Endothelial cell of umbilical vein (primary cell): ENCODE measurements at places on chromosomes 13 and 19. TPM values are rescaled to one million over a fixed set of nuclear protein-coding genes. Genes with fewer than 3 reads are reported as not detected.

GRCh38 chr13:99577934-99578917 is 77.0 kb downstream of the TM9SF2 start:
- peak; percentile 29 for DNase-seq

GRCh38 chr13:66343224-66343828 is 886.8 kb downstream of the PCDH9 start:
- DNase-seq = no peak

GRCh38 chr13:107942030-107942617 is 273.2 kb downstream of the LIG4 start:
- DNase-seq = no peak

DNA sequence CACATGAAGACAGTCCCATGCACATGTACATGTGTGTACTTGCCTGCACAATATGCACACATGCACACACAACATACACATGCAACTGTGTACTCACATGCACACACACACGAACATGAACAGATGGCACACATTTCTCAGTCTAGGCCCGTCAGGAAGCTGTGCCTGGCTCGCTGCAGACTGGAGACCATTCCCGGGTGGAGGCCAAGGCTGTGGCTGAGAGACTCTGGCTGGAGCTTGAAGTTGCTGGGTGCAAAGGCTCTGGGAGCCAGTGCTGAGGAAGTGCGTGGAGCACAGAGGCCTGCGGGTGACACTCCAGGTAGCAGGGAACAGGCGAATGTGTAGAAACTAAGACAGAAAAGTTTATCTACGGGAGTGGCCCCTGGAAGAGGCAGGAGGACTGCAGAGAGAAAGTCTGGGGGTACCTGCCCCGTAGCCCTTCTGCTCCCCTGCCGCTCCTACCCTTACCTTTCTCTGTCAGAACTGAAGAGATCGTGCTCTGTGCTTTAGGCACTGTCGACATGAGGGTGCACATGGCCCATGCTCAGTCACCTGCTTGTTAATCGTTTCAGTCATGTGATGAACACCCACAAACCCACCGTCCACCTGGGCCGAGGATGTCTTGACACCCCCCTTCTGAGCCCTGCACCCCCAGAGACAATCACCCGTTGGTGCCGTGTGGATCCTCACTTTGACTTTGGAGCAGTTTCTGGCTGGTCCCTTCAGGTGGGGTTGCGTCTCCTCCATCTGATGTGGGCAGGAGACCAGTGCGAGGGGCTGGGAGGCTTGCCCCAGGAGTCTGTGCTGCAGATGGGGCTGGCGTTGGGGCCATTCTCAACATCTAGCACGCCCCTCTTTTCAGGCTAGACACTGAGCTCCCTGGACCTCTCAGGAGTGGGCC is 69.4 kb downstream of the TEX29 start:
- DNase-seq = no peak

GRCh38 chr13:113579686-113580085 is 4.9 kb upstream of the TFDP1 start:
- no peak for DNase-seq

DNA sequence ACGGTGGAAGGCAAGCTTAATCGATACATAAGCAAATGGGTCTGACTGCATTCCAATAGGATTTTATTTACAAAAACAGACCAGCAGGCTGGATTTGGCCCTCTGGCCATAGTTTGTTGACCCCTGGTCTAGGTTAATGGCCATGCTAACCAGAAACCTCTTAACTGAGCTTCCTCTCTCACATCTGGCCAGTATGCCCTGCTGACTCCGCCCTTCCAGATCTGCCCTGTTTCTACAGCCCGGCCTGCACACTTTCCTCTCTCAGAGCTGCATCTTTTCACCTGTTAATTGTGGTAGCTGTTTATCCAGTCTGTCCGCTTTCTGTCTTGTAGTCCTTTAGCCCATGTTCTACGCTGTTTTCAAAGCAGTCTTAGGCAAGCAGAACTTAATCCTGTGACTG is 25.6 kb downstream of the EDNRB start:
- DNase-seq = no peak

DNA sequence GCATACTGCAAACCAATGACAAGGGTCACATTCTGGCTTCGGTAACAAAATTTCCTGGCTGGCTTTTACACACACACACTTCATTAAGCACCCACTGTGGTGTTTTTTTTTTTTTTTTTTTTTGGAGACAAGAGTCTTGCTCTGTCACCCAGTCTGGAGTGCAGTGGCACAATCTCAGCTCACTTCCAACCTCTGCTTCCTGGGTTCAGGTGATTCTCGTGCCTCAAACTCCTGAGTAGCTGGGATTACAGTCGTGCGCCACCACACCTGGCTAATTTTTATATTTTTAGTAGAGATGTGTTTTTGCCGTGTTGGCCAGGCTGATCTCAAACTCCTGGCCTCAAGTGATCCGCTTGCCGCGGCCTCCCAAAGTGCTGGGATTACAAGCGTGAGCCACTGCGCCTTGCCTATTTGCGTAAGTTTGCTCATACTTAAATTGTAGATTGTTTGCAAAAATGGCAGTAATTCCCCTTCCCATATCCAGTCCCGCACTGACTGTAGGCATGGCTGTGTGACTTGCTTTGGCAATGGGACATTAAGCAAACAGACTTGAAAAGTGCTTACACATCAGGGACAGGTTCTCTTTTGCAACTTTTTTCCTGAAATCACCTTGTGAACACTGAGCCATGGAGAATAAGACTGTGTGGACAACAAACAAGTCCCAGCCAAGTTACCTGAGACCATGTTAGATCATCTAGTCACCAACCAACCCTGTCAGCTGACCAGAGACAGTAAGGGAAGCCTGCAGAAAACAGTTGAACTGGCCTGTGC is 42.1 kb upstream of the EBPL start:
- peak; percentile 2 for DNase-seq

Gene IZUMO2
- total RNA-seq = not detected in 2 replicates

DNA sequence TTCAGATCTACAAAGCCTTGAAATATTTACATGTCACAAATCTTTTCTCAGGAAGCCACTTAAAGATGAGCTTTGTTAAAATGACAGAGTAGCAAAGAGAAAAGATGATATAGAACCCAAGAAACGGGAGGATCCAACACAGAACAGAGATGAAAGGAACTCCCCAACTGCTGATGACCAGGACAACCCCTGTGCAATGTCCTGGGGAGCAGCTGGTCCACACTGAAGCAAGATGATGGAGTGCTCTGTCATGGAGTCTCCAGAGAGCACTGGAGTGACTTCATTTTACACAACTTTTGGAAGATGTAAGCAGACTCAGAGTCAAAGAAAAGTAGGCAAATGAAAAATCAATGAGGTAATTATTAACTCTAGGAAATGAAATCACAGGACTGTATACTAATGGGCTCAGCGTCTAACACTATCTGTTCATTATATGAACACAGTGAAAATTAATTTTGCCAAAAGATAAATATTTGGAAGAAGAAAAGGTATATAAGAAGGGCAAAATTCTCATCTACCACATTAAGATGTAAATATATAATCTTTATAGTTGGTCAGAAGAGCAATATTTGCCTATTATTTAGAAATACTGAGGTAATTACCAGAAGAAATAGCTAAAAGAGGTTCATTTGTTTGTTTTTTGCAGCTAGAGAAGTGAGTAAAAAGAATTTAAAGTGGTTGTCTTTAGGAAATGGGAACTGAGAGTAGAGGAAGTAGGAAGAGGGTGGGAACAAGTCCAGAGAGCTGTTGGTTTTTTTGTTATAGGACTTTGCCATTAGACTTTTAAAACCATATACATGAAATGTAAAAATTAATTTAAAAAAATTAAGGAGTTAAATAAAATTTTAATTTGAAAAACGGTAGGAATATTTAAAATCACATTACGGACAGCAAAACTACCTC is 30.5 kb downstream of the MTRF1 start:
- no peak for DNase-seq

- DNase-seq = no peak
These were observed 5.5 kb upstream of the ZNF428 start for GRCh38 chr19:43624933-43625332.

Gene ADGRE2
- total RNA-seq = not detected in 2 replicates

GRCh38 chr13:113324398-113324797 is 27.4 kb downstream of the LAMP1 start:
- no peak for DNase-seq

- peak; percentile 37 for DNase-seq
These were observed 188.3 kb downstream of the KLF12 start for GRCh38 chr13:73945871-73946270.

DNA sequence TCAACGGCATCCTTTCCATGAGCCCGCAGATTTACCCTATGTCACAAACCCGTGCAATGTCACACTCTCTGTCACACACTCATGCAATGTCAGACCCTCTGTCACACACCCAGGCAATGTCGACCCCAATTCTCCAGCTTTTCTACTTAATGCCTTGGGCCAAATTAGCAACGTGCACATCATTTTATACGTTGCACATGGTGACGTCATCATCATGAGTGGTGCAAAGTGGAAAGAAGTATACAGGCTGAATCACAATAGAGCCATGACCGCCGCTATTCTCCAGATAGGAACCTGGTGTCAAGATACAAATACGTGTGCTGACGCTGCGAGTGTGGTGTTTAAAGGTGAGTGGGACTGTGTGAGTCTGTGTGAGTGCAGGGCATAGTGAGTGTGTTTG is 21.7 kb upstream of the ZNF845 start:
- no peak for DNase-seq

- no peak for DNase-seq
These were observed 34.0 kb upstream of the SPRY2 start for GRCh38 chr13:80374901-80375300.

DNA sequence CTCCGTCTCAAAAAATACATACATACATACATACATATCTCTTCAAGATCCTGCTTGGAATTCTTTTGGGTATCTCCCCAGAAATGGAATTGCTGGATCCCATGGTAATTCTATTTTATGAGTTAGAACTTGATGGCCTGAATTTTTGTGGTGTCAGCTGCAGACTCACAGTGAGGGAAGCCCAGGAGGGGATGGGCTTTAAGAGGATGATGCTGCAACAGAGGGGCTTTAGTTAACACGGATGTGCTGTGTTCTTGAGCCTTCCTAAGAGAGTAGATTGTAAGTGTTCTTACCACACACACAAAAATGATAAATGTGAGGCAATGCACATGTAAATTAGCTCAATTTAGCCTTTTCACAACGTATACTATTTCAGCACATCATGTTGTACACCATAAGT is 31.8 kb downstream of the CACNG6 start:
- DNase-seq = no peak

Gene HSPB6
- 2.7 and 6.2 TPM in 2 replicates for total RNA-seq

Gene DAZAP1
- total RNA-seq = 177 and 187 TPM in 2 replicates

- DNase-seq = no peak
These were observed 339.9 kb downstream of the SLC7A1 start for GRCh38 chr13:29255567-29255966.

DNA sequence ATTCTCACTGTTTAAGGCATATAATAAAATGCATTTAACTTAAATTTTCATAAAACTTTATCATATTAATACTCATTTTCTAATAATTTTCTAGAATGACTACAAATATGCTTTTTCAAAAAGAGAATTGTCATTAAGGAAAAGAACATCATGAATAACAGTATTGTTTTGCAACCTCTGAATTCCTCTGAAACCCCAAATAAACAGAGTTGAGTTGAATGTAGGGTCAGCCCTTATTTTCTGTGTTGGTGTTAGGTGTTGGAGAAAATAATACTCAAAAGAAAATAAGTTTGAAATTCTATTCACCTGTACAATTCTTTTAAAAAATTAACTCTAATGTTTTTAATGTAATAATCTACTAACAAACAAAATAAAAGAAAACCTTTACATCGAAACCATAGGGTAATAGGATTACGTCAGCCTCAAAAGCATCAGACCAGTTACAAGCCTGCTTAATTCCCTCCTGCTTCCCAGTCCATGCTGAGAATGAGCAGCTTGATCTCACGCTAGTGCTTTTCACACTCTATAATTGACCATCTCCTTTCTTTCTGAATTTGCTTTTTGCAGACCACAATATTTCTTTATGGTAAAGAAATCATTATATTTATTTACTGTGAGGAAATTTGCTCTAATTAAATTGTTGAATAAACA is 160.9 kb downstream of the PCDH9 start:
- no peak for DNase-seq

Gene CEACAM4
- not detected in 2 replicates for total RNA-seq

- no peak for DNase-seq
These were observed 1.0 kb upstream of the ICAM5 start for GRCh38 chr19:10288662-10289166.

DNA sequence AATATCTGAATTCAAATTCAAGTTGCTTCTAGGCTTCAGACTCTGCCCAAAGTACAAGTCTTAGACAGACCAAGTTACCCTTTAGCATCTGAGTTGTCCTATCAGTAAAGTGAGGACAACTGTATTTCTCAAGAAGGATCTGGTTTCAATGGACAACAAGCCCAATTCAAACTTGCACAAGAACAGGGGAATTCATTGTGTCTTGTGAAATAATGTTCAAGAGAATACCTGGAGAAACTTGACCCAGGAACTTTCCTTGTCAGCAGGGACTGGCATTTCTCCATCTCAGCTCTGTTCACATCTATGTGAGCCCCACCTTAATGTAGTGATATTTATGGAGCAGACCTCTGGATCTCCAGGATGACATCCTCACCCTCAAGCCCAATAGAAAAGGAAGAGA is 894.9 kb upstream of the SLC10A2 start:
- DNase-seq = no peak

Gene GTF2F1
- total RNA-seq = 56.4 and 58.2 TPM in 2 replicates

DNA sequence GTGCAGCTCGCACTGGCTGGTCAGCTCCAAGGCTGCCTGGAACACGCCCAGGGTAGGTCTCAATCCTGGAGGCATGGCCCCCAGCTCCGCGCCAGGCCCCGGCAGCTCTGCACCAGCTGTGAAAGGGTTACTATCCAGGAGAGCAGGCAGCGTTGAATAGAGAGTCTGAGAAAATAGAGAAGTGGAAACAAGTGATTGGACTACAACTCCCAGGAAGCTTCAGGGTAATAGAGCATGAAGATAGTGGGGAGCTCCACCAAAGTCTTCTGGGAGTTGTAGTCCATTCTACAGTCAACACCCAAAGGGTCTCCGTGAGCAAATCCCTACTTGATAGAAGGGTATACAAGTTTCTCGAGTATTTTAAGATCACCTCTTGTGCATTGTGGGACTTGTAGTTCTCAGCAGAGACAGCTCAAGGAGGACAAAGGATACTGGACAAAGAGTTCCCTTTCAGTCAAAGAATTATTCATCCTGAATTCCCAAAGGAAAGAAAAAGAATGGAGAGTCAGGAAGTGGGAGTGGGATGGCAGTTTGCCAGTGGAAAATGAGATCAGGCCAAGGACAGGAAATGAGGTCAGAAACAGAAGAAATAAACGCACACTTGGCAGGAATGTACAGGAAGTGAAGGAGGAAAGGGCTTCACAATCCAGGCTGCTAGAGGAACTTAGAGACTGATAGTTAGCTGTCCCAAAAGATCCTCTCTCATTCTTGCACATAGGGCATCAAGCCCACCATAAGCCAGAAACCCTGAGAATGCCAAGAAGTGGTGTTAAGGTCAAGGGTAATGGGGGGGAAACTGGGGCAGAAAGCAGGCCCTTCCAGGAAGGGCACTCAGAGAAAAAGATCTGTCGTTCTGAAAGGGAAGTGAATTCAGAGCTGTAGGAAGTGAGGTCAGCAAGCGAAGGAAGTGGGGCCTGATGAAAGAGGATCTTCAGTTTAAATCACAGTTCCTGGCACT is 5.5 kb upstream of the MAMSTR start:
- DNase-seq = peak; percentile 100

GRCh38 chr13:79749984-79750551 is 269.1 kb downstream of the NDFIP2 start:
- DNase-seq = peak; percentile 70

GRCh38 chr19:15452111-15453047 is 2.6 kb upstream of the WIZ start:
- peak; percentile 94 for DNase-seq

- DNase-seq = no peak
These were observed 643.2 kb downstream of the LIG4 start for GRCh38 chr13:107572156-107572555.

Gene RINL
- 6.6 and 10.1 TPM in 2 replicates for total RNA-seq

GRCh38 chr19:49116544-49116943 is 2.4 kb downstream of the LIN7B start:
- no peak for DNase-seq
